ENCODE measurements at places on chromosomes 5 and 9. TPM values are rescaled to one million over a fixed set of nuclear protein-coding genes. Genes with fewer than 3 reads are reported as not detected.
A peak's percentile ranks its signal among the peaks of the same experiment; 100 is the strongest.

GRCh38 chr5:144421411-144421810 is 250.7 kb downstream of the KCTD16 start:
- H3K36me3 ChIP-seq, result no peaks in the 10 kb centered on the region
- H3K4me3 ChIP-seq, result no peak overlapping the region
- DNase-seq, result no peak
- H3K4me1 ChIP-seq, result no peaks in the 10 kb centered on the region
- H3K27ac ChIP-seq, result no peak overlapping the region

DNA sequence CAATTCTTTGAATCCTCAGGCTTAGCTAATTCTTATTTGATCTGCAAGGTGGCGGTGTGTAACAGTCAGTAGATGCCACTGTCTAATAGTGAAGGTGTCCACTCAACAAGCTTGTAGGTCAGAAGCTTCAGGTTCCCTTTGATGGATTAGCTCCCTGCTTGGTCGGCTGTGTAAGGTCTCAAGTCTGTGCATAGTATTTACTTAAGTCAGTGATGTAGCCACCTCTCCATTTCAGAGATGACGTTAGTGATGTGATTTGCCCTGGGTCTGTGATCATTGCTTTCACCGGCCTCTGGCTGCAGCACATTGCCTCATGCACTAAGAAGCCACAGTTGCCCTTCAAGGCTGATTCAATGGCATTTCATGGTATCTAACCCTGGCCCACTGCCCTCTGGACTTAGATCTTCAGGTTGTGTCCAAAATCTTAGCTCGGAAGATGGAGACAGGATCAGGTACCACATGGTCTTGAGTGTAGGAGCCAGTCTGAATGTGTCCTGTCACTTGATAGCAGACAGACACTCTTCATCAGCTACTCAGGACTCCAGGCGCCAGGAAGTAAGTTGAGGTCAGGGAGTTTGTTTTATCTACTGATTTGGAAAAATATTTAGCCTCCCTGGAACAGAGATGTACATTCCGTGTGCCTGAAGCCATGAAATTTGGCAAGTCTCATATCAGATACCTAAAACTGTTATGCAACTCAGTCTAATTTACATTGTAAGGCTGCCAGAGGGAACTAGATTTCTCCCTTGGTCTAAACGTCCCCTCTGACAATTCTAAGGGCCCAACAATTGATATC is 42.9 kb downstream of the SUB1 start:
- H3K4me1 ChIP-seq, result no peaks in the 10 kb centered on the region
- H3K27ac ChIP-seq, result no peak overlapping the region
- H3K27me3 ChIP-seq, result no peaks in the 10 kb centered on the region
- no peaks in the 10 kb centered on the region for H3K36me3 ChIP-seq
- no peak overlapping the region for H3K4me3 ChIP-seq

GRCh38 chr5:149387982-149388381 is 8.9 kb upstream of the IL17B start:
- H3K36me3 ChIP-seq, result no peaks in the 10 kb centered on the region
- peak overlapping the region; percentile 64 for H3K27ac ChIP-seq
- DNase-seq, result no peak
- no peak overlapping the region for H3K4me3 ChIP-seq
- H3K4me1 ChIP-seq, result peaks cover 20% of the 10 kb centered on the region

DNA sequence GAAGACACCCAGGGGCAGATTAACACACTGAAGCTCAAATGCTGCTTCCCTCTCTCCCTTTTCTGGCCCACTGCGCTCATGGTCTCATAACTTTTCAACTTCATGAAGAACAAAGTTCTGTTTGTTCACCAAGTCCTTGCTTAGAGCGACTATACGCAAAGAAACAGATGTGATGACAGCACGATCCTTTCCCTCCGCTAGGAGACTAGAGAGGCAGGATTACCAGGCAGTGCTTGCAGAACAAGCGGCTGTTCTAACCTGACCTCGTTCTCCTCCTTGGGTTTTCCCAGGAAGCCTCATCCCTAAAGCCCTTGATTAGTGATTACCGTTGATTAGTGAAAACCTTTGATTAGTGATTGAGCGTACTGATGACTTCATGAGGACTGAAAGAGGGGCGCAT is 649.9 kb downstream of the IRX1 start:
- no peaks in the 10 kb centered on the region for H3K27me3 ChIP-seq
- H3K36me3 ChIP-seq, result no peaks in the 10 kb centered on the region
- no peak overlapping the region for H3K27ac ChIP-seq
- H3K4me3 ChIP-seq, result no peak overlapping the region
- no peaks in the 10 kb centered on the region for H3K4me1 ChIP-seq
- no peak for DNase-seq

DNA sequence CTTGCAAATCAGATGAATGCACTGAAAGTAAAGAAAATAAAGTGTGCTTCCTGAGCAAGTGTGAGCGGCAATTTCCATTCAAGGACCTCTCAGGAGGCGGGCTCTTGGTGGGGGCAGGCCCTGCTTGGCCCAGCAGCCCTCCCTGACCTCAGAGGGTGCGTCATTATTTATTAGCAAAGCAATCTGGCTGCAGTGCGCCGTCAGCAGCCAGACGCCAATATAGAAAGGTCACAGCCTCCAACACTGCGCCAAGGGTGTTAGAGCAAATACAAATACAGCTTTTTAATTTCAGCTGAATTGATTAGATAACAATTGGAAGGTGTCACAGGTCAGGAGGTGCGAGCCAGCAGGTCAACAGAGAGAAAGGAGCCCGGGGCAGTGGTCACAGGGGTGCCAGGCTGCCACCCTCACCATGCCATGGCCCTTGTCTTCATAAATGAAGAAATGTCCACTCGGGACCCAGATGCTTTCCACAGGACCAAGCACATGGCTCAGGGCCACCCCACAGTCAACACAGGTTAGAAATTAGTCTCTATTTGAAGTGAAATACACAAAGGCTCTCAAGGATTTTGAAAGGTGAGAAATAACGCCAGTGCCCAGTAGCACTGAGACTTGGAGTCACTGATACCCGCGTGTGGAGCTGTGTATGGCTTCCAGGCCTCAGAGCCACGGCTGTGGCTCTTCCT is 309.8 kb downstream of the IRX2 start:
- H3K36me3 ChIP-seq, result no peaks in the 10 kb centered on the region
- no peak overlapping the region for H3K27ac ChIP-seq
- H3K4me1 ChIP-seq, result no peaks in the 10 kb centered on the region
- no peaks in the 10 kb centered on the region for H3K27me3 ChIP-seq

Gene ELOVL7
- 0.78 TPM for total RNA-seq

GRCh38 chr5:14146725-14147124 is 3.6 kb downstream of the TRIO start:
- peaks cover 53% of the 10 kb centered on the region for H3K4me1 ChIP-seq
- no peak overlapping the region for H3K4me3 ChIP-seq
- peak overlapping the region; percentile 91 for H3K27ac ChIP-seq
- H3K27me3 ChIP-seq, result no peaks in the 10 kb centered on the region
- DNase-seq, result no peak

All from gastrocnemius medialis (tissue), 4 donors.